Fibroblast of skin of back (primary cell): ENCODE measurements at places on chromosomes 7 and 10.
A peak's percentile ranks its signal among the peaks of the same experiment; 100 is the strongest.

DNA sequence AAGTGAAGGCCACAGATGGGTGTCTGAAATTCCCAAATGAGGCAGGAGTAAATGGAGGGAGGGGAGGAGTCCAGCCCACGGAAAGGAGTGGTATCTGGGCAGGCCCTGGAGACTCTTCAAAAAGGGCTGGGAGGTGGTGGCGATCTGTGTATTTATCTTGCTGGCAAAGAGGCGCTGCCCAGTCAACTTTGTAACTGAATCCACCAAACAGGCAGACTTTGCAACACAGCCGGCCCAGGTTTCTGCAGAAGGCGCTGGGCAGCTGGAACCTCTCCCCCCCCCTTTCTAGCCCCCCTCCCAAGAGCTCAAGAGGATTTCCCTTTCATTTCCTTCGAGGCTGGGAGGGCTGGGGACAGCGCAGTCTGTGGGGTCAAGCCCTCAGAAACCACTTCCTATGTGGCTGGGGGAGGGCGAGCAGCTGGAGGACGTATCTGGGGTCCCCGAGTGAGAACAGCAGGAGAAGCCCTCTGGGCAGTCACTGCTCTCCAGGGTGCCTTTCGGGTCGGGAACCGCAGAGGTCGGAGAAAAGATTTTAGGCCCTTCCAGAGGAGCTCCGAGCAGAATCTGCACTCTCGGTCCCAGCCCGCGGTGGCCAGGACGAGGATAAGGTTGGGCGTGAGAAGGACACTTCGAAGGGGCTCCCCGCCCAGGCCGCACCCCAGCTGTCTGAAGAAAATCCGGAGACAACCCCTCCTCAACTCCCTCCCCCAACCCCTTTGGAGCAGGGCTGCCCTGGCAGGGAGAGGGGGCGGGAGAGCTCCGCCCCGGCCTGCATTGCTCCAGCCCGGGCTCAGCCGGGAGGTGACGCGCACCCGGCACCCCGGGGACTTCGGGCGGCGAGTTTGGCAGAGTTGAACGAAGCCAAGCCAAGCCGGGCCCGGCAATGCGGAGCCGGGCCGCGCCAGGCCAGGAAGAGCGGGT is 965 bp downstream of the ZCCHC24 start:
- DNase-seq = peak; percentile 69

- DNase-seq = peak; percentile 51
Measured at GRCh38 chr7:38398725-38399321, 125.4 kb upstream of the TARP start.

- no peak for DNase-seq
Measured at GRCh38 chr10:21510241-21511094, 15.0 kb downstream of the SKIDA1 start.

GRCh38 chr10:279655-280054 is 144.4 kb downstream of the ZMYND11 start:
- no peak for DNase-seq

DNA sequence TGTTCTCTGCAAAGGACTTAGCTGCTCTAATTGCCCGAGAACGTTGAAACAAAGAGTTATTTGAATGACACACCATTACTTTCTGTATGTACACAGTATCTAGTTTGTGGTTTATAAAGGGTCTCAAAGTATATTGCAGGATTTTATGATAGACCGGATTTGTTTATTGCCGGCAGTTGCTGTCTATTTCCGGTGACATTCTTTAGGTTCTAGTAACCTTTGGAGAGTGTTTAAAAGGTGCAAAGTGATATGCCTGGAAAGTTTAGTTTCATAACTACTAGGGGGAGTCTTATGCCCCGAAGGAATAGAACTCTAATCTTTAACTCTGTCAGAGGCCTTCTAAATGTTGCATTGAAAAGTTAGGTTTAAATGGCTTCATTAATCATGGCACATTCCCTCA is 63.8 kb downstream of the PAPSS2 start:
- DNase-seq = no peak

GRCh38 chr10:35225204-35225603 is 98.6 kb downstream of the CREM start:
- DNase-seq = no peak

DNA sequence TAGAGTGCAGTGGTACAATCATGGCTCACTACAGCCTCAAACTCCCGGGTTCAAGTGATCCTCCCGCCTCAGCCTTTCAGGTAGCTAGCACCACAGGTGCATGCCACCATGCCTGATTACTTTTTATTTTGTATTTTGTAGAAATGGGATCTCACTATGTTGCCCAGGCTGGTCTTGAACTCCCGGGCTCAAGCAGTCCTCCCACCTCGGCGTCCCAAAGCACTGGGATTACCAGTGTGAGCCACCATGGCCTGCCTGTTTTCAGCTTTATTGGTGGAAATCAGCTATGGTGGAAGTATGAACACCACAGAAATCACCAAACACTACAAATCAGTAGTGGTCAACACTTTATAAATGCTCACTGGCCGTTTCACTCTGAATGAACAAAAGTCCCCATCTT is 299.9 kb upstream of the LYZL1 start:
- no peak for DNase-seq

- peak; percentile 19 for DNase-seq
Measured at GRCh38 chr10:63431962-63432797, 33.6 kb downstream of the JMJD1C start.

- no peak for DNase-seq
Measured at GRCh38 chr7:67773081-67773480, 776.4 kb downstream of the TYW1 start.

DNA sequence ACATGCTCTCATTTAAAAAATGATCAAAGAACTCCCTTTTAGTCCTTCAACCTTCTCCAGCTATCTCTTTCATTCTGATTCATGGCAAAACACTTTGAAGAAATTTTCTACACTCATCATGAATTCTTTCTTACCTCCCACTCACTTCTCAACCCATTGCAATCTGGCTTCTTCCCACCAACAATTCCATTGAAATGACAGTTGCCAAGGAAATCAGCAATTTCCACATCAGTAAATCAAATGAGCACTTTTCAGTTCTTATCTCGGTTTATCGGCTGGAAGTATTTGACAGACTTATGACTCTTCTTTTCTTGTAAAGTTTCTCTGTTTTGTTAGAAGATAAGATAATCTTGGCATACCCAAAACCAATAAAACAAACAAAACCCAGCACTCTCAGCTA is 99.1 kb upstream of the CACNA2D1 start:
- peak; percentile 80 for DNase-seq

GRCh38 chr10:34816501-34817002 is 1.5 kb upstream of the PARD3 start:
- DNase-seq = peak; percentile 16

- DNase-seq = no peak
Measured at GRCh38 chr10:48690791-48691660, 6.4 kb downstream of the WDFY4 start.

- no peak for DNase-seq
Measured at GRCh38 chr7:156929789-156930539, 19.5 kb upstream of the NOM1 start.
